ENCODE measurements at places on chromosomes 4 and X. TPM values are rescaled to one million over a fixed set of nuclear protein-coding genes. Genes with fewer than 3 reads are reported as not detected.

Gene HAND2
- total RNA-seq: 1.7 TPM

Gene PHOX2B
- total RNA-seq: not detected

Gene EFHC2
- not detected for total RNA-seq

Gene PRDM8
- 0.81 TPM for total RNA-seq

Gene PRDM5
- 6.5 TPM for total RNA-seq

Gene FRMD7
- total RNA-seq: not detected

Gene PFKFB1
- not detected for total RNA-seq

Gene TRIM75
- not detected for total RNA-seq

Gene KLHL13
- 3.1 TPM for total RNA-seq

Gene VSIG1
- total RNA-seq: 0.72 TPM

Gene CACNA1F
- not detected for total RNA-seq

Gene KLB
- under 0.01 TPM for total RNA-seq

Gene CENPE
- 20.8 TPM for total RNA-seq

Gene C4orf46
- total RNA-seq: 6.5 TPM

Gene GYG2
- total RNA-seq: under 0.01 TPM

Measured in endothelial cell of coronary artery (primary cell).